ENCODE measurements at places on chromosomes 1 and 21.

GRCh38 chr1:244901400-244902015 is 37.2 kb upstream of the HNRNPU start:
- DNase-seq, result no peak

DNA sequence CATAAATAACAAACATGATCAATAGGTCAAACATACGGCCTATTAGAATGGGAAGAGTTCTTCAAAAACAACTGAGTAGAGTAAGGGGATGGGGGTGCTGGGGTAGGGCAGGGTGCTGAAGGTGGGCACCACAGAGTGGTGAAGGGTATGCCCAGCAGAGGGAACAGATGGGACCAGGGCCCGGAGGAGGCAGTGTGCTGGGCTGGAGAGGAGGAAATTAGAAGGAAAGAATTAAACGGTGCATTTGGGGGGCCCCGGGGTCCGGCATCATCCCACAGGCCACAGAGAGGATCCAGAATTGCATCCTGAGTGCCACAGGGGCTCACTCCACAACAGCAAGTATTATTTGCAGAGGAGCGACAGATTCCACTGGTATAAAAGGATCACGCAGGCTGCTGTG is 94.5 kb downstream of the GLIS1 start:
- no peak for DNase-seq

DNA sequence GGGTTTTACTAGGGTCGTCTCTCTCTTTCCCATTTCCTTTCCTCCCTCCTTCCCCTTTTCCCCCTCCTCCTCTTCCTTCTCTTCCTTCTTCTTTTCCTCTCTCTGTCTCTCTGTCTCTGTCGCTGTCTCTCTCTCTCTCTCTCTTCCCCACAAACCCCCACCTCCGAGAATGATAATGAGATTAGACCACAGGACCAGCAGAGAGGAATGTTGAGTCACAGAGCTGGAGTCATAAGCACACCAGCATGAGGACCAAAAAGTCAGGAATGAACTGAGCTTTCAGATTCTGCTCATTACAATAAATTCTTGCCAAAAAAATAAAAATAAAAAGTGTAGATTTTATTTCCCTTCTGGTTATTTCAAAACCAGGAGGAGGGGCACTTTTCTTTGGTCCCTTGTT is 377.4 kb downstream of the LTN1 start:
- DNase-seq, result peak; percentile 88

- peak; percentile 44 for DNase-seq
Measured at GRCh38 chr1:14255711-14256110, 342.8 kb upstream of the KAZN start.
